Nephron progenitor cell (in vitro differentiated cells): ENCODE measurements at places on chromosomes 16 and 17.
A peak's percentile ranks its signal among the peaks of the same experiment; 100 is the strongest.

- DNase-seq = no peak
Measured at GRCh38 chr16:48536614-48537200, 73.3 kb downstream of the N4BP1 start.

DNA sequence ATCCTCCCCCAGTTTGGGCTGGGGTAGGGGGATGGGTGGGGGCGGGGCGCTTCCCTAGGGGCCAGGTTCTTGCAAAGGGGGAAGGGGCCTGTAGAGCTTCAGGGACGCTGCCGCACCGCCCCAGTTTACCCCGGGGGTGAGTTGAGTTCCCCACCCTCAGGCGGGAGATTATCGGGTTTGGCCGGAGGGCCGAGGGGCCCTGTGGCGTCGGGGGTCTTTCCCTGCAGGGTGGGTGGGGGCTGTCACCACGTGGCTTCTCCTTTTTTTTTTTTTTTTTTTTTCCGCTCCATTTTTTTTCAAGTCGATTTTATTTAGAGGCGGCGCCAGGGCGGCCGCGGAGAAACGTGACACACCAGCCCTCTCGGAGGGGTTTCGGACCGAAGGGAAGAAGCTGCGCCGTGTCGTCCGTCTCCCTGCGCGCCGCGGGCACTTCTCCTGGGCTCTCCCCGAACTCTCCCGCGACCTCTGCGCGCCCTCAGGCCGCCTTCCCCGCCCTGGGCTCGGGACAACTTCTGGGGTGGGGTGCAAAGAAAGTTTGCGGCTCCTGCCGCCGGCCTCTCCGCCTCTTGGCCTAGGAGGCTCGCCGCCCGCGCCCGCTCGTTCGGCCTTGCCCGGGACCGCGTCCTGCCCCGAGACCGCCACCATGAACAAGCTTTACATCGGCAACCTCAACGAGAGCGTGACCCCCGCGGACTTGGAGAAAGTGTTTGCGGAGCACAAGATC lies at the start of gene IGF2BP1:
Gene IGF2BP1, plus strand, starts transcription at position 283 of the 724 bp plus-strand sequence. Its CDS starts 361 bp downstream, at position 644.
- DNase-seq = peak; percentile 75

DNA sequence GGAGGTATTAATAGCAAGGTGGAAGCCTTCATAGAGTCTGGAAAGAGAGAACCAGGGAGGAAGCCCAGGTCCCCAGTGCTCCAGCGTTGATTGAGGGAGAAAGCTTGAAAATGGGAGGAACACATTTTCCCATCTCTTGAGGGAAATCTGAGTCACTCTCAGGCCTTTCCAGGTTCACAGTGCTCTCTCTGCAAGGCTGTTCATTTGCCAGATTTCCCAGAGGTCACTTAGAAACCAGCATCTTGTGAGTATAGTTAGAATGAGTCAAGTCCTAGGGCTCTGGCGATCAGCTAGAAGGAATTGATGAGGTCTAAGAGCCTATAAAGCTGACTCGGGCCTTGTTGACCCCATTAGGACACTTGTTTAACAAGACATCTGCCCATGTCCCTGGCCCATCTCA lies 17.7 kb upstream of the ZNF594 start:
- no peak for DNase-seq

DNA sequence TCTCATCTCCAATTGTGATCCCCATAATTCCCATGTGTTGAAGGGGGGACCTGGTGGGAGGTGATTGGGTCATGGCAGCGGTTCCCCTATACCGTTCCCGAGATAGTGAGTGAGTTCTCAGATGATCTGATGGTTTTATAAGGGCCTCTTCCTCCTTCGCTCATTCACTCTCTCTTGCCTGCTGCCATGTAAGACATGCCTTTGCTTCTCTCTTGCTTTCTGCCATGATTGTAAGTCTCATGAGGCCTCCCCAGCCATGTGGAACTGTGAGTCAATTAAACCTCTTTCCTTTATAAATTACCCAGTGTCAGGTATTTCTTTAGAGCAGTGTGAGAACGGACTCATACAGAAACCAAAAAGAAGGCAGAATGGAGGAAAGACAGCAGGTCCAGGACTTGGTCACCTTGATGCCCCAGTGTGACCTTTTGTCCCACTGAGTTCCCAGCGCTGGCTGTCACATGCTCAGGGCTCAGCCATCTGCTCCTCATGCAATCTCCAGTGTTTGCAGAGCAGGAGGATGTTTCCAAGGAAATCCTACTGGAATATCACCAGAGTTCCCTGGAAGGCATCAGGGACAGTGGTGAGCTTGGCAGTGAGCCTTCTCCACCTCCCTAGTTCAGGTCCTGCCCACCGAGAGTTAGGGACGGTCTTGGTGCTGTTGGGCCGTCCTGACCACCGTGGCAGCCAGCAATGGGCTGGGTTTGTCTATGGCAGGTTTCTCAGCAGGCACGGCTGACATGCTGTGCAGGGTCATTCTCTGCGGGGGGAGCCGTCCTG lies 96.7 kb downstream of the SEC14L1 start:
- DNase-seq = no peak

- DNase-seq = peak; percentile 97
Measured at GRCh38 chr17:80575057-80575875, 30.6 kb downstream of the RPTOR start.

- DNase-seq = no peak
Measured at GRCh38 chr16:12178251-12178990, 201.9 kb downstream of the SNX29 start.

DNA sequence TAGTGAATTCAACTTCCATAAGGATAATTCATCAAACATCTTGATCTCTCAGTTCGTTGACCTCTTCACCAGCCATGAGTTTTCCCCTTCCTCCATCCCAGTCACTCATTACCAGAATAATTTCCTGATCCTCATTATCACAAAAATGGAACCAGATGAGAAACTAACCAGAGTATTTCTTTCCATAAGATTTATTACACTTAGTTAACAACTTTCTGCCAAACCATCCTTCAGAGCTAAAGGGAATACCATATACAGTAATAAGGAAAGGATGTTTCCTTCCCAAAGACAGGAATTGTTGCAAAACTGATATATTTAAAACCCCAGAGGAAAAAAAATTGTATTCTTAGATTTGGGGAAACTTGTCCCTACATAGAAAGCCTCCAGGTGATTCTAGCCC lies 8.6 kb downstream of the KRTAP29-1 start:
- DNase-seq = no peak

- DNase-seq = no peak
Measured at GRCh38 chr17:56929362-56929969, 15.6 kb upstream of the TRIM25 start.

- DNase-seq = no peak
Measured at GRCh38 chr16:89096042-89096717, 2.5 kb downstream of the ACSF3 start.

DNA sequence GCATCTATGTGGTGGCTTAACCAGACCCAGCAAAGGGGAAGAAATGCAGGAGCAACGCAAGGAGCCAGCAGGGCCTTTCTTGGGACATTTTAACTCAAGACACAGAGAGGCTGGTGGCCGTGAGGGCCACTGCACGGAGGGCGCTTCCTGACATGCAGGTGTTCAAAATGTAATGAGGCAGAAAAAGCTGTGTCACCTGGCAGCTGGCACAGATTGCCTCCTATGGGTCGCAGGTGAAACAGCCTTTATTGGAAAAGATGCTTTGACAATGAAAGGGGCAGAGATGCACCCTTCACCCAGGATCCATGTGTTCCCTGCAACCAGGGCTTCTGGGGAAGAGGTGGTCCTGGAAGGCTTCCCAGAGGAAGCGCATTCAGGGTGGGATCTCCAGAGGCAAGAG lies 219.3 kb downstream of the XYLT1 start:
- no peak for DNase-seq

DNA sequence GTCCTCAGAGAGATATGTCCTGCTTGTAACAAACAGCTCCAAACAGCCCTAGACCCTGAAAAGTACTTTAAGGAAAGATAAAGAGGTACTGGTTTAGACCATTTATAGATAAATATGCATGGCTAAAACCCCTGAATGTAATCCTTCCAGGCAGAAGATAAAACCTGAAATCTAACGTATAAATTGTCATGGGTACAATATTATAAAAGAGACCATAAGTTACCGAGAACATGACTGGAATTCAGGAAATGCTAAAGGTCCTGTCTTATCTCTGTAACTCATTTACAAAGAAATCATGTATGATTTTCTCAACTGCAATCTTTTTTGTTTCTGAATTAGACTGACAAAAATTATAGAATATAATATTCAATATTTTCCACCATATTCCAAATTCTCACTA lies 9.2 kb upstream of the KANSL1 start:
- no peak for DNase-seq

DNA sequence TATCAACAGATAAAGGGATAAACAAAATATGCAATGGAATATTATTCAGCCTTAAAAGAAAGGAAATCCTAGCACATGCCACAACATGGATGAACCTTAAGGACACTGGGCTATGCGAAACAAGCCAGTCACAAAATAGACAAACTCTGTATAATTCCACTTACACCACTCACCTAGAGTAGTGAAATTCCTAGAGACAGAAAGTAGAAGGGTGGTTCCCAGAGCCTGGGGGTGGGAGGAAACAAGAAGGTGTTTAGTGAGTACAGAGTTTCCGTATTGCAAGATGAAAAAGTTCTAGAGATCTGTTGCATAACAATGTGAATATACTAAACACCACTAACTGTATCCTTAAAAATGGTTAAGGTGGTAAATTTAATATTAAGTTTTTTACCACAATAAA lies 10.0 kb downstream of the SPOP start:
- no peak for DNase-seq

- no peak for DNase-seq
Measured at GRCh38 chr17:30954046-30954830, 16.6 kb upstream of the RNF135 start.

DNA sequence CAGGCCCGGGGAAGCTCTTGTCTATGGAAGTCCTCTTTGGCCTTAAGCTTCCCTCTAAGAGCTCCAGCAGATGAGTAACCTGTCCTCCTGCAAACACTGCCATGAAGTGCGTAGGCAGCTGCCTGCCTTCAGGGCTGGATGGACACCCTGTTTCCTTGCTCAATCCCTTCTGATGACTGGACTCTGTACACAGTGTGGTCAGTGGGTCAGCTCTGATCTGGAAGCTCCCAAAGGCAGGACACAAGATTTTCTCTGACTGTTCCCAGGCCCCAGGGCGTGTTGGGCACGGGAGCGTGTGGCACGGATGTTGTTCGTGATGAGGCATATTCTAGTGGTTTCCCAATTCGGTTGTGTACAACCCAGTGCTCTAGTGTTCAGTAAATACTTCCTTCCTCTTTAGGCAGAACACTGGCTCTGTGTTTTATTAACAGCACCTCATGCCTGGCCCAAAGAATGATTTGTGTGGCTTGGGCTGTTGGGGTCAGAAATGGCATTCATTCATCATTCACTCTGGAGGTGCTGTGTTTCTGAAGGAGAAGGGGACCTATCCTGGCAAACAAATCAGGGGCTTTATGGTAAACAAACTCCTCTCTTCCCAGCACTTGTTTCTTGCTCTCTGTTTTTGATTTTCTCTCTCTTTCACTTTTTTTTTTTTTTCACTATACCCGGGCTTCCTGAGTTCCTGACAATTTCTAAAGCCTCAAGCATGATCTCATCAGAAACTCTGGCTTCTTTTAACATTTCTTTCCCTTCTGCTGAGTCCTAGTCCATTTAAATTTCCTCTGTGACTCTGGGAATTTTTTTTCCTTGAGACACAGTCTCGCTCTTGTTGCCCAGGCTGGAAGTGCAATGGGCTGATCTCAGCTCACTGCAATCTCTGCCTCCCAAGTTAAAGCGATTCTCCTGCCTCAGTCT lies 12.0 kb upstream of the RNF157 start:
- DNase-seq = no peak

DNA sequence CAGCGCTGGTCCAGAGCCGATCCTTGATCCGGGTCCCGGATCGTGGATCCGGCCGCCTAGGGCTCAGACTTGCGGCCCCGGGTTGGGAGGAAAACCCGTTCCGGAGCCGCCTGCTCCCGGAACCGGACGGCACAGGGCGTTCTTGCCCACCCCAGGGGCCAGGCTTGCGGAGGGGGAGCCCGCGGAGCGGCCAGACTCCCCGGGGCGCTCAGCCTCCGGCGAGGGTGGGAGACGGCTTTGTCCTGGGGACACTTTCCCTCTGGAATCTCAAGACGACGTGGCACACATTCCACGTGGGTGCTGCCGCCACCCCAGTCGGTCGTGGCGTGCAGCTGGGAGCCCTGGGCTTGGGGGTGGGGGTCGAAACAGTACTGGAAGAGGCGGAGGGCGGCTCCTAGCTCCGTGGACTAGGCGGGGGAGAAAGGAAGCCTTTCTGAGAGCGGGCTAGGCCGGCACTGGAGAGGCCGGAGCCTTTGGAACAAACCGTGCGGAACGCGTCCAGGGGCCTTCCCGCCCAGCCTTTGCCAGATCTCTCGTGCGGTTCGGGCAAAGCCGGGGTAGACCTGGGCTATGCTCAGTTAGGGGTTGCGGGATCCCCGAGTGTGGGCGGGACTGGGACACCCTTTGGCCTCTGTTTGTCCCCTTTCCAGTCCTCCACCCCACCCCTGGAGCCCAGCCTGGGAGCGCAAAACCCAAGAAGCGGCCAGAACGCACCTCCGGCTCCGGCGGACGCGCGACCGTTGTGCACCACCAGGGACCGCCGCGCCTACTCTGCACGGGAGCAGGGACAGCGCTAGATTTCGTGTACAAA lies 26.5 kb downstream of the SREBF1 start:
- peak; percentile 74 for DNase-seq

- DNase-seq = no peak
Measured at GRCh38 chr16:31130899-31131298, 4.6 kb downstream of the PRSS8 start.

DNA sequence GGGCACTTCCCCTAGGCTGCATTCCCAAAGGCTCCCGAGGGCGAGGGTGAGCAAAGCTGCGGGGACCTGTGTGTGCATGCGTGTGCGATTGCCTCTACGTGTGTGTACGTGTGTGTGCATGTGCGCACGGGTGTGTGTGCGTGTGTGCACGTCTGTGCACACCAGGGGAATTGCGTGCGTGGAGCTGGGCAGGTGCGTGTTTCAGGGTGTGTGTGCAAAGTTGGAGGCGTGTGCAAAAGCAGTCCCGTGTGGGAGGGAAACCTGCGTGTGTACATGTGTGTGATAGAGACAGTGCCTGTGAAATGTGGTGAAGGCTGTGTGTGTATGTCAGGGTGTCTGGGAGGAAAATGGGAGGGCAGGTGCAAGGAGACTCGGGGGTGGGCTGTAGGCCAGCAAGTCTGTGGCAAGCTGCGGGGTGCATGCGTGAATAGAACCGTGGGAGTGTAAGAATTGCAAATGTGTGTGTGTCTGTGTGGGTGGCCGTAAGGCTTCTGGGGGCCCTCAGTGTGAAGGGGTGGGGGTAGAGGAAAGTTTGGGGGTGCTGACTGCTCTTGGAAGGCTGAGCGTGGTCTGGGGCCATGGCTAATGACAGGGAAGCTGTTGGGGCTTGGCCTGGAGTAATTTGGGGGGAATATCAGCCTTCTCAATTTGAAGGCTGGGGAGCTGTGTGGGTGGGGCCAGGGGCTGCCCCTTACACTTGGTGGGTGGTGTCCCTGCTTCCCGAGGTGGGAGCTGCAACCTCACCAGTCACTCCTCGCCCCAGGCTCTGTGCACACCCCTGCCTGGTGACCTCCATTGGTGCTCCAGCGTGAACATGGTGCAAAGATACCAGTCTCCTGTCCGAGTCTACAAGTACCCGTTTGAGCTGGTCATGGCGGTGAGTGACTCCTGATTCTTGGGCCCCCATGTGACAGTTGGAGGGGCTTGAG lies 644 bp downstream of the SEC14L5 start:
- DNase-seq = no peak

DNA sequence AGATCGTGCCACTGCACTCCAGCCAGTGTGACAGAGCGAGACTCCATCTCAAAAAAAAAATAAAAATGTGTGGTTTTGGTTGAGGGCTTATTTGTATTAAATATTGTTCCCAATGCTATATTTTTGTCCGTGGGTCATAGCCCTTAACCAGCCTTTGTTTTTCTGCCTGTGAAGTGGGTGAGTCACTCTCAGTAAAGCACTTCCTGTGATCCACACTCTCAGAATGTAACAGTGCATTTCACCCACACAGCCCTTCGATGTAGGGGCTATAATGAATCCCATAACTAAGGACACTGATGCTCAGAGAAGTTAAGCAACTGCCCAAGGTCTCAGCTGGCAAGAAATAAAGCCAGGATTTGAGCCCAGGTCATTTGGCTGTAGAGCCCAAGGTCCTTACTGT lies 34.7 kb upstream of the POLR3E start:
- no peak for DNase-seq
